GM19239 (cell line): ENCODE measurements at places on chromosomes 5 and 9.

- DNase-seq, result no peak
Observed at GRCh38 chr5:76607353-76607871, 15.8 kb downstream of the F2RL2 start.

GRCh38 chr9:37987467-37987981, 81.5 kb downstream of the SHB start:
- DNase-seq, result no peak

DNA sequence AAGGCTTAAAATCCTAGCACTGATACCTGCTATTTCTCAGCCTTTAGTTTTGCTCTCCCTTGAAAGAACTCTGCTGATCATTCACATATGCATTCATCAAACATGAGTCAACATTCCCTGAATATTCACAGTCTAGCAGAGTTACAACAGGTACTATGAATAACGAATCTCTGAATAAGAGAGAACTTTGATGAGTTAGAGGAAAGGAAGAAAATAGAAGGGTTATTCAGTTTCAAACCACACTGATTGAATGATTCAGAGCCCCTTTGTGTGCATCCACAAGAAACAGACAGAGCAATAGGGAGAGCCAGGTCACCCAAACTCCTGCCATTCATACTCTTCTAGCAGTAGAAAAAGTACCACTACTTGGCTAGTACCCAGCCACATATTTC, 36.0 kb downstream of the FOXD1 start:
- no peak for DNase-seq

DNA sequence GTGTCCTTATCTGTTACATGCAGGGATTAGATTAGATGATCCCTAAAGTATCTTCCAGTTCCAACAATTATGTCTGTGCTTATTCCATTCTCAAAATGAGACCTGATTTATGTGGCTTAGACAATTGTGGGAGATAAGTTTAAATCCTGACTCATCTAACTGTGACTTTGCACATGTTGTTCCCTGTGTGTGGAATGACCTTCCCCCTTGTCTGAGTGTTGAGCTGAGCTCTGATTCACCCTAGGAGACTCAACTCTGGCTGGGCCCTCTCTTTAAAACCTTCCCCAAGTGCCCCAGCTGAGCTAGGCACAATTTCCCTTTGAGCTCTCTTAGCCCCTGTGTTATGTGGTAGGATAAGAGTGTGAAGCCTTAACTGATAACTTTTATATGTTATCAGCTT, 118.9 kb upstream of the ELL2 start:
- no peak for DNase-seq

- DNase-seq, result no peak
Observed at GRCh38 chr5:160230686-160231527, 1.6 kb downstream of the FABP6 start.

GRCh38 chr5:143148771-143149170, 254.7 kb downstream of the NR3C1 start:
- DNase-seq, result no peak

- DNase-seq, result no peak
Observed at GRCh38 chr5:117679046-117679445, 1104.4 kb upstream of the SEMA6A start.

- no peak for DNase-seq
Observed at GRCh38 chr9:127938298-127938690, 640 bp upstream of the DPM2 start.

GRCh38 chr5:122252319-122252718, 59.7 kb upstream of the SNCAIP start:
- no peak for DNase-seq

DNA sequence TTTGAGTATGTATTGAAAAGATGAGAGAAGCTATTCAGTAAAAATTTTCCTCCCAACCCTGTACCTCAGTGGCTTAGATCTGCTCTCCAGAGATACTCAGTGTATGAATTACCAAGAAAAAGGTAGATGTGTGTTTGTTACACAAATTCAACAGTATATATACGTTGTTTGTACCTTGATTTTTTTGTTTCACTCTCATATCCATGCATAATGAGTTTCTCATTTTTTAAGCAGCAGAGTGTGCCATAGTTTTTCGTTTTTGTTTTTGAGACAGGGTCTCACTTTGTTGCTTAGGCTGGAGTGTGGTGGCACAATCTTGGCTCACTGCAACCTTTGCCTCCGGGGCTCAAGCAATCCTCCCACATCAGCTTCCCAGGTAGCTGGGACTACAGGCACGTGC, 77.7 kb downstream of the RAB24 start:
- DNase-seq, result no peak

GRCh38 chr9:95641586-95641985, 124.8 kb upstream of the PTCH1 start:
- no peak for DNase-seq

- DNase-seq, result no peak
Observed at GRCh38 chr5:58925627-58926540, 343.0 kb downstream of the RAB3C start.

GRCh38 chr5:17666726-17667235, 32.5 kb downstream of the TAF11L14 start:
- DNase-seq, result no peak

- no peak for DNase-seq
Observed at GRCh38 chr9:122190597-122191381, 31.1 kb downstream of the MORN5 start.

- no peak for DNase-seq
Observed at GRCh38 chr5:53557386-53557785, 3.1 kb upstream of the NDUFS4 start.

- DNase-seq, result no peak
Observed at GRCh38 chr9:16637218-16637617, 233.3 kb downstream of the BNC2 start.

GRCh38 chr5:76816110-76816831, 2.6 kb upstream of the F2RL1 start:
- no peak for DNase-seq

DNA sequence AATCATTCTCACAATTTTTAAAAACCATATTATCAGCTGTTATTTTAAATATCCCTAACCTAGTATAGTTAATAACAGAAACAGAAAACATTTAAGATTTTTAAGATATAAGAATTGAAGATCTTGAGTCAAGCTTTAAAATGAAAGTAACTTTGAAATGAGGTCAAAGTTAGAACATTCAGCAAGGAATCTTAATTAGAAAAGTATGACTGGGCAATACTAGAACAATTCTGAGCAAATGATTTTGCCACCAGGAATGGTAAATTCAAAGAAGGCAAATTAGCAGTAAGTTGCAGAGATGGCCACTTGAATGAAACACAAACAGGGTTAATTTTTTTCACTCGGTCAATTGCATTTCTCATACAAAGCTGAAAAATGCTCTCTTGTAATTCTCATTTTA, 117.9 kb downstream of the NXNL2 start:
- DNase-seq, result no peak

GRCh38 chr5:152397581-152397980, 7.5 kb downstream of the NMUR2 start:
- no peak for DNase-seq

GRCh38 chr5:171390883-171391677, 3.4 kb downstream of the NPM1 start:
- no peak for DNase-seq
